ENCODE measurements at places on chromosomes 12 and 14.
A peak's percentile ranks its signal among the peaks of the same experiment; 100 is the strongest.

- DNase-seq = no peak
Observed at GRCh38 chr12:132239796-132240668, 89.4 kb downstream of the GALNT9 start.

- no peak for DNase-seq
Observed at GRCh38 chr14:88079624-88080023, 74.7 kb downstream of the GPR65 start.

- peak; percentile 84 for DNase-seq
Observed at GRCh38 chr12:10940389-10940788, 1.3 kb upstream of the TAS2R14 start.

DNA sequence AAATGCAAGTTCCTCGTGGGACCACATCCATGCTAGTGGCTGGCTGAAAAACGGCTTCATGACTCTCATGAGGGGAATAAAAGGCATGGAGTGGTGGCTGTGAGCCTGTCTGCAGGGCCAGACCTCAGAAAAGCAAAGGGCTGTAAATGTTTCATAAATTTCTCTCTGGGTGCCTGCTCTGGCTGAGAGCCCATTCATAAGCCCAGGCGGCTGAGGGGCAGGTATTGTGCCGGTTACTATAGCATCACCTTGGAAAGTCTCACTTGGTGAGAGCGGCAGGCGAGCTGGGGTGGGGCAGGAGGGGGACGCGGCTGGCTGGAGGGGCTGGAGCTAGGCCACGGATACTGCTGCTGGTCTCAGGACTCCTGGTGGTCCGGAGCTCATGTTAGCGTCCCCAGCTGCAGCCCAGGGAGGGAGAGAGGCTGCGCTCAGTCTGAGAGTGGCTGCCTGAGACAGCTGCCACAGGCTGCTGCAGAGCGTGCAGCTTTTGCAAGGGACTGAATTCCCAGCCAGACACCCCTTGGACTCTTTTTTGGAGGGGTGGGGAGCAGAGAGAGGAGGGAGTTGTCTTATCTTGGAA is at the start of gene SLC17A8:
SLC17A8 (plus strand) TSS at position 431 of the 580 bp plus-strand sequence. CDS start 318 bp downstream, outside the sequence.
- DNase-seq = no peak

- no peak for DNase-seq
Observed at GRCh38 chr12:29230800-29231560, 81.9 kb downstream of the FAR2 start.

DNA sequence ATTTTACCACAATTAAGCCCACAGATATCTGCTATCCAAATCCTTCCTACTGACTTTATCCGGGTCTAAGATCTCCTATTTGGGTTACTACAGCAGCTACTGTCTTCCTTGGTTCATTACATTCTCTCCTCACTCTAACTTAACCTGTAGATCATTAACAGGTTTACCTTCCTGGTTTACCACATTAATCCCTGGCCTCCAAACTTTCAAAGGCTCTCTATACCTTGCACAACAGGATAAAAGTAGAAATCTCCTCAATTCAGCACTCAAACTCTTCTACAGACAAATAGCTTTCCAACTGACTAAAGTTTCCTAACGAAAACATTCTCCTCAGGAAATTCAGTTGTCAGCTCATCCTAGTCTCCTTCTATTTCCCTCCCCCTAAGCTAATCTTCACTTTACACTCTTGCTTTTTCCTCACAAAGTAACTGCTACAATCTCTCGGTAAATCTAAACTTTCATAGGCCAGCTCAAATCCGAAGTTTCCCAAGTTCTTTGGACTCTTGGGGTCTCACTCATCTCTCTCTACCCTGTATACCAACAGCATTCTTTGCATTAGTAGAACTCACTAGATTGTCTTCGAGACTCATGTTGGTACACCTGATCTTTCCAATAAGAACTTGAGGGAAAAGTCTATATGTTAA is 2.7 kb downstream of the BTBD7 start:
- DNase-seq = no peak

GRCh38 chr12:16359512-16360491 is 12.4 kb downstream of the MGST1 start:
- peak; percentile 43 for DNase-seq

- no peak for DNase-seq
Observed at GRCh38 chr12:98154850-98155249, 360.5 kb upstream of the TMPO start.

- peak; percentile 85 for DNase-seq
Observed at GRCh38 chr14:68468437-68469207, 324.2 kb downstream of the ZFP36L1 start.

DNA sequence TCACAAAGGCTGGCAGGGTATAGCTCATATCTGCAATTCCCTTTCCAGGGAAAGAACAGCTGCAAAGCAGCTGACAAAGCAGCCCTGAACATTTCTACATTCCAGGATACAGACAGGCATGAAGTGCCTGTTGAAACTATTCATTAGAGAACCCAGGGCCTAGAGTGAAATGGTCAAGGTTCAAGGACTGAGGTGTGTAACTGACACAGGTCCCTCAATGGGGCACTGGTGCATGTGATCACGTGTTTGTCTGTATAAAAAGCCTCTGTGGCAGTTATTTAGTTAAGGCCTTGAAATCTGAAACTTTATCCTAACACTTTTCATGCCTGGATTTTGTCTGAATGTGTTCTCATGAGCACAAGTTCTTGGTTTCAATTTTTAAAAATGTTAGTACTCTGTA is 47.1 kb downstream of the GIT2 start:
- DNase-seq = peak; percentile 76

GRCh38 chr12:114952573-114953271 is 268.7 kb upstream of the TBX3 start:
- no peak for DNase-seq

- peak; percentile 58 for DNase-seq
Observed at GRCh38 chr14:51855234-51855633, 5.2 kb upstream of the GNG2 start.

GRCh38 chr12:59007620-59008019 is 87.3 kb upstream of the LRIG3 start:
- DNase-seq = no peak

GRCh38 chr14:29654901-29655550 is 272.6 kb downstream of the PRKD1 start:
- peak; percentile 40 for DNase-seq

GRCh38 chr12:6306599-6307220 is 3.8 kb upstream of the PLEKHG6 start:
- no peak for DNase-seq

DNA sequence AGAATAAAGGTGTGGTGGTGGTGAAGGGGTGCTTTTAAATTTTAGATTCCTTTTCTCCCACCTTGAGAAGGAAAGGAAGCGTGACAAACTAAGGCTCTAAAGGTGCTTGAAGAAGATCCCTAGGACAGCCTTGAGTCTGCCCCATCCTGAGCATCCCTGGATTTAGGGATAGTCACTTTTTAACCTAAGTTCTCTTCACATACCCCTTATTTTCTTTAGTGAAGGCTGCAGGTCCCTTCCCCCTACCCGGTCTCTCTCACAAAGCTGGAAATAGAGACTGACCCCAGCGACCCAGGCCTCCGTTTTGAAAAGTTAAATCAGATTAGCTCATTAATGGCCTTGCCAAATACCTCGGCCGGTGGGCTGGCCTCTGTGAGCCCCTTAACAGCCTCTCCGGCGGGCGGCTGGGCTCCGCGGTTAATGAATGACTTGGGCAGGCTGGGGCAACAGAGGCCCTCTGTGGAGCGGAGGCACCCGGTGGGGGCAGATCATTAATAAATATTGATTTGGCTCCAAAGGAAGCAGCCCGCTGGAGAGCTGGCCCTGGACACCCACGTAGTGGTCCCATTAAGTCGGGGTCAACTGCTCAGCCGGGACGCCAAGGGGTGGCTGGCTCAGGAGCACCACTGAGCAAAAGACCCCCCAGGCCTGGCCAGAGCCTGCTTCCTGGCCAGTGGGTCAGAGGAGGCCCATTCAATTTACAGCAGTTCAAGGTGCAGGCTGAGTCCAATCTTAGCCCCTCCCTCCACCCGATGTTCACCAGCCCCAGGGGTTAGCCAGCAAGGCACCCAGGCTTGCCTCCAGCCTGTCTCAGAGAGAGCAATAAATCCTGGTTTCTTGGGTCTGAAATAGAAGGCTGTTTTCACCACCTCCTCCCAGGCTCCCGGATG is 31.8 kb downstream of the PAH start:
- DNase-seq = no peak

DNA sequence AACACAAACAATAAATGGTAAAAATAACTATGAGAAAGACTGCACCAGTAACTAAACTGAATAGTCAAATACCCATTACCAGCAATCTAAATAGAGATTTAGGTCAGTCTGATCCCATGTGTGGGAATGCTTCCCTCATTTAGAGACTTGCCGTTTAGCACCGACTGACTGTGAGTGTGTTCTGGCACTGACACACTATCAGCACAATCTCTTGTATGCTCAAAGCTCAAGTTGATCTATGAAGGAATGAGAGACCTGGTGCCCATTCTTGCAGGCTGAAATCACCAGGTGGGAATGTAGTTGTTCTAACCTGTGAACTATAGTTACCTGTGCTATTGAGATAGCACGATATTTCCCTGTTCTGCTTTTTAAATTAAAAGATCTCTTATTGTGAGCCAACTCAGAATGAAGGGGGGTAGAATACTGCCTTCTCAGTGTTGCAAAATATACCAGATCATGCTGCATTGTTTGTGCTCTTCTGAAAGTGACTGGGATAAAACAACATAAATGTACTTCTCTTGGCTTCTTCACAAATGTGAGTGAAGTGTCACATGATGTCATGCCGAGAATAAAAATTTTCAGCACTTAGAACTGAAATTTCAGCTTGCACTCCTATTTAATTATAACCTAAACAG is 99.6 kb downstream of the LIN7A start:
- no peak for DNase-seq

DNA sequence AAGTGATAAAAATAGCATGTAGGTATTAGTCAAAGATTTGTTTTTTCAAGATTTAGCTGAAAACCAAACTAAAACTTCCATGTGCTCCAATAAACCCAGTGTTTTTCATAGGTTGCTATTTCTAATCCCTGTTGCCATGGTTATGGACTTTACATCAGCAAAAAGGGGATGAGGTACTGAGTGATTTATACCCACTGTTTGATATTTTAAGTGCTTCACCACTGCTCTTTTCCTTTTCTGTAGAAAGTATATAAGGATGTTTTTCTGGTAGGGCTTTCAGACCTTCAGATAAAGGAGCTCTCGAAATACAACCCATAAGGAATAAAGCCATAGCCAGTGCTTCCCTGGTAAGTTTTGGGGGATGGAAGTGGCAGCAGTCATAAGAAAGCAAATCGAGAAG is at the start of gene OTOGL:
OTOGL (plus strand) TSS at position 279 of the 400 bp plus-strand sequence. CDS start 109,895 bp downstream, outside the sequence.
- DNase-seq = peak; percentile 4

- DNase-seq = peak; percentile 28
Observed at GRCh38 chr14:26794731-26795130, 196.9 kb upstream of the NOVA1 start.

- DNase-seq = no peak
Observed at GRCh38 chr14:90114554-90114953, 52.8 kb downstream of the KCNK13 start.

DNA sequence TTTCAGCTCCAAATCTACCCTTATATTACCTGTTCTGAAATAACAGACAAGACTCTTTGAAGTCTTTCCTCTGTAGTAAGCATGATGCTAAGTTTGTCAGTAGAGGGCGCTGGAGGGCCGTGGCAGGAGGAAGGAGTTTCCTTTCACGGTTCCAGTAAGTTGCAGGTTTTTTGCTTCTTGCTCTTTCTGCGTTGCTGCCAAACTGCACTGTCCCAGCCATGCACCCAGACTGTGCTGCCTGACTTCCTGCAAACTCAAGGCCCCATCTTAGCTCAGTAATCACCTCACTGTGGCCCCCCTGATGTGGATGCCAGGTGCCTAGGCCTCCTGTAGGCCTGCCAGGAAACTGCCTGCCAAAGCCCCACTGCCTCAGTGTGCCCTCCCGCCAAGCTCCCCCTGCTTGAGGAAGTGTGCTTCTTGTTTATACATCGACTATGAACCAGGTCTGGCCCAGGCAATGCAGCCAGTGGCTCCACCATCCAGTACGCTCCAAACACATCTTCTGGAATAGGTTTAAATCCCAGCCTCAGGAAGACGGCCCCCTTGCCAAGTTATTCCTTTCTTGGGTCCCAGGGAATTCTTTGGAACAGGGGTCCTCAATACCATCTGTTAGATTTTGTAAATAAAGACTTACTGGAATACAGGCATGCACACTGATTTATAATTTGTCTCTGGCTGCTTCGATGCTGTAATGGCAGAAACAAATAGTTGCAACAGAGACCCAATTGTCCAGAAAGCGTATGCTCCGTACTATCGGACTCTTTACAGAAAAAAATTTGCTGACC is 193.7 kb upstream of the LRIG3 start:
- peak; percentile 86 for DNase-seq
